ENCODE measurements at places on chromosomes 7 and 10.
A peak's percentile ranks its signal among the peaks of the same experiment; 100 is the strongest.

GRCh38 chr7:13560441-13560840, 429.0 kb downstream of the ETV1 start:
- no peak for ATAC-seq

DNA sequence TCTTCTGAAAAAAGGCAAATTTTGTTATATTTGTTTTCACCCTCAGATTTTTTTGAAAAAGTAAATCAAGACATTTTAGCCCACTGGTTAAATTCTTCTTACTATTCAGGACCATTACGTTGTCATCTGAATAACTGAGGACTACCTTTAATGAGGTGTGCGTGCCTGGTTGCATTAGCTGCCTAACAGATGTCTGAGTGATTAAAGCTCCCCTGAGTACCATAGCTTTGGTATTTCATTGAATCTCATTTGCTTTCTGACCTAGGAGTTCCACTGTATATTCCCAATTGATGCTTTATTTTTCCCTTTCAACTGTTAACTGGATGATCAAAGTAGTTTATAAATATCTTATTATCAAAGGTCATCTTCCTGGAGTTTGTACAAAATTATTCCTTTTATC, 410.0 kb upstream of the SEMA3D start:
- no peak for ATAC-seq

GRCh38 chr7:26081638-26082037, 70.4 kb upstream of the NFE2L3 start:
- ATAC-seq: no peak

- no peak for ATAC-seq
Observed at GRCh38 chr10:76012716-76013327, 581.4 kb downstream of the LRMDA start.

DNA sequence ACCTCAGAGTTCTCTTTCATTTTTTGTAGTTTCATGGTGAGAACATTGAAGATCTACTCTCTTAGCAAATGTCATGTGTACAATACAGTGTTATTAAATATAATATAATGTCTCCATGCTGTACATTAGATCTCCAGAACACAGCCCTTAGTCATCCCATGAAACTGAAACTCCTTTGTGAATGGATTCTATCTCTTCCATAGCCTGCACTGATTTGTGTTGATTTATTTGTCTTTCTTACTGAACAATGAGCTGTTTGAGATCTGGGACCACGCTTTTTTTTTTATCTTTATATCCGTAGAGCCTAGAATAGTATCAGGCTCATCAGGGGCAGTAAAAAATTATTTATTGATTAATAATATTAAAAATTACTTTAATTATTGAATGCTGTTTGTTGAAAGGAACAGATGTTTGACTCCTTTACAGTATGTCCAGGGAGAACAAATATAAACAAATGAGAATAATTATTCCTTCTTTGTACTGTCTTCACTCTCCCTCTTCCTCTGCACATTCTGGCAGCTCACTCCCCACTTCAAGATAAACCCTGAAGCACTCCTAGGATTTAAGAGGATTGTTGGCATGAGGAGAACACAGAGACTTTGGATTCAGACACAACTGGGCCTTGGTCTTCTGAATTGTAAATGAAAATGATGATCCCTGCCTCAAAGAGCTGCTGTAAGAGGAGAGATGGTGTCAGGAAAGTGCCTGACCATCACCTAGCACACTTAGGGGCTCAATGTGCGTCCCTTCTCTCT, 81.6 kb upstream of the MSRB2 start:
- ATAC-seq: no peak

- no peak for ATAC-seq
Observed at GRCh38 chr7:128906001-128906765, 4.3 kb downstream of the KCP start.

DNA sequence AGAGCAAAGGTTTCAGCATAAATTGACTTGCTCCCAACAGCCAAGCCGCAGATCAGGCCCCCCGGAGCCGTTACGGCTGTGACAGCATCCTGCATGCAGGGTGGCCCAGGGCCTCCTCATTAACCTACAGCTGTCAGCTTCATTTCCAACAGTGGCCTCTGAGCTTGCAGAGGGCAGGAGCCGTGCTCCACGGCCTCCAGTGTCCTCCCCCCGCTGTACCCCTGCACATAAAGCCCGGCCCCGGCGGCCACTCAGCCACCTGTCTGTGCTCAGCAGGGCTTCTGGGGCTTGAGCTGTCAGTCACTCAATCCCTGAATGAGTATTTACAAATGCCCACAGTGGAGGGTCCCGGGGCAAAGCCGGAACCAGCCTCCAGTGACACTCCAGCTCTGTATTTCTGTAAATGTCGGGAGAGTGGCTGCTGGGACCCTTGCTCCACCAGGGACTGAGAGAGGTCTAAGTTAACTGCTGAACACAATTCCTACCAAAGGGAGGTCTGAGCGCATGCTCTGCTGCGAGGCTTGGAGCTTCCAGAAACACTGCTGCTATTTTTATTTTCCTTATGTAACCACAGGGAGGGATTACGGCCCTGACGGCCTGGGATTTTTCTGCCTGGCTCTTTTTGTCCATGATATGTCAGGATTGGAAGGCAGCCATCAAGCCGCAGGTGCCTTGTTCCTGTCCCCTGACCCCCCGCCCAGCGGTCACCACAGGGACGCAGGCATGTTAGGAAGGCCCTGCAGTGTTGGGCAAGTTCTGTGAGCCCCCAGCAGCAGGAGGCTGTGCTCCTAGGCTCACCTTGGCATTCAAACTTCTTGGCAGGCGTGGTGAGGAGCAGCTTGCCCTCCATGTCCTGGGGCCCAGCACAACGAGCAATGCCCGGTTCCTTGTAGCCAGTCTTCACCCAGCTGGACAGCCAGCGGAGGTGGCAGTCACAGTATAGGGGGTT, 165.0 kb downstream of the SLIT1 start:
- ATAC-seq: no peak

DNA sequence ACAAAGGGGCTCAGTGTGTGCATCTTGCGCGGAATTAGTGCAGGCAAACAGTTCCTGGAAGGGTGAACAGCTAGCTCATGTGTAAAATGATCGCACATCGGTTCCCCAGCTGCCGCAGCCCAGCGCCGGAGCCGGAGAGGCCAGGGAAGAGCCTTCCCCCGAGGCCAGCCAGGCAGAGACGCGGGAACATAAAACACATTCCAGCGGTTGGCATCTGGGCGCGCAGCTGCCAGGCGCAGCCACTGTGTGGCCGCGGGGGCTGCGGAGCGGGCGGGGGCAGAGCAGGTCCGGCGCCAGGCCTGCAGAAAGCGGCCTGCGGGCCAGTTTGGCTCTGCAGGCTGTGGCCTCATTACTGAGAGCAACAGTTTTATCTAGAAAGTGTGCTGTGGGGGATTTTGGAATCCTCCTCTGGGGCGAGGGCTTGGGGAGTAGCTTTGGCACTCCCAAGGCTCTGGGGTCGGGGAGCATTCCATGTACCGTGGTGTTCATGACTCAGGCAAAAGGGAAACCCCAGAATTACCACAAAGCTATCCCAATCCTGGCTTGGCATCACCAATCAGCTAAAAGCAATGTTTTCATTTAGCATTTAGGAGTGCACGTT, 74.3 kb downstream of the SAMD9 start:
- ATAC-seq: peak; percentile 46

DNA sequence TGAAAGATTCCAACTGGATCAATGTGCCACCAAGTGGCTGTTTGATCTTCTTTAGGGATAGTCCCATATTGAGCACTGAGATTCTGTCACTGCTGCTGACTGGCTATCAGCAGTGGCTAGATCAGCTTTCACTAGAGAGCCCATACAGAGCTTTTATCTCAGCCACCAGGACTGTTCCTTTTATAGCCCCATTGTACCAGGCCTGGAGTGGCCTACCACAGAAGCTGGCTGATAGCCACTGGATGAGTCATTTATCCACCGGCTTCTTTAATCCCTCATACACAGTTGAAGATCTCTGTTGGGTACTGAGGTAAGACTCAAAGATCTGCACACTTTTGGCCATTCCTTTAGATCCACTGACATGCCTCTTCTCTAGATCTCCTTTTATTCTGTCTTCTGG, 1101.1 kb downstream of the SORCS3 start:
- no peak for ATAC-seq

DNA sequence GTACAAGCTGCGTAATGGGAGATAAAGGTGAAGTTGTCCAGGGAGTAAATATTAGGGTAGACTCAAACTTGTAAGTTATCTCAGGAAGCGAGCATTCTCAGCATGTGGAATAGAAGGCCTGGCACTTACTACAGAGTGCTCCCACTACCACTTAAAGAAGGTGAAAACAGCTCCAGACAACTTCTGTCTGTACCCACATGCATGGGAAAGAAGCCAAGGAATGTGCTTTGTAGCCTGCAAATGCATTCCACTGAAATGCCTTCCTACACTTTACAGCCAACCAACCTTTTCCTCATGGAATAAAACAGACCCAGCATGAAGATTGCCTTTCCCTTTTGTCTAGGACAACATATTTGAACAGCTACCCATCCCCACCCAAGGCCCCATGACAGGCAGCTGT, 45.4 kb upstream of the NPSR1 start:
- ATAC-seq: no peak

- no peak for ATAC-seq
Observed at GRCh38 chr10:121062115-121062514, 211.0 kb downstream of the WDR11 start.

- no peak for ATAC-seq
Observed at GRCh38 chr10:129940617-129941198, 23.4 kb downstream of the EBF3 start.

DNA sequence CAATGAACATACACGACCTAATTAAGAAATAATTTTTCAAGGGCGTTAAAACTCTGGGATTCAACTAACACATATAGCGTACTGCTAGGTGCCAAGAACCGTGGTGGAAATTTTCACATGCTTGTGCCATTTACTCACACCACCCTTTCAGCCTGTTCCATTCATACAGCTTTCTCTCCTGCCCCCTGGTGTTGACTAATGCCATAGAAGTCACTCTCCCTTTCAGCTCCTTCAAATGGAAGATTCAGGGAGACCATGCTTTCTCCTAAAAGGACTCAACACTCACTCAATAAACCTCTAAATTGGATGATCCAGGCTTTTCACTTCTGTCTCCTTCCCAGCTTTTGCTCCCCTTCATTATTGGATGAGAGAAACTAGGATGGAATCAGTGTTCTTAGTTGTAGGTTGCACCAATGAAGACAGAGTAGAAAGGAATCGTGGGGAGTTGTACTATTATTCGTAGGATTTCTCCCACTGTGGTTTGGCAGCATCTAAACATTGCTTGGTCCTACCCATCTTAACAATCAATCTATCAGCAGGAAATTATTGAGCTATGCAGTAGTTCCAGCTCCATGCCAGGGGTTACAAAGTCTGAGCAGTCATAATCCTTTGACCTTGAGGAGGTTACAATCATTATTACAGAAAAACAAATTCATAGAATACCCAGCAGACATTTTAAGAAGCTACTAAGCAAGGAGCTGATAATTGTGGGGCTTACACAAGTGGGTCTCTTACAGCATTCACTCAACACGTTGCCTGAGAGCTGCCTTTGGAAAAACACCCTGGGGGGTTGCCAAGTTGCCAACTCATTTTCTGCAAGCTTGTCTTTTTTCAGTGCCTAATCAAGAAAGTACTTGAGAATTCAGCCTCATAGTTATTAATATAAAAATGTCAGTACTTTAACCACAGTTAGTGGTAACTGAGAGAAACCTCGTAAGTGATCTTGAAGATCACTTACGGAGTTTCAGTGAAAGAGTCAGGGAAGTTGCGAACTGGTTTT, 2.8 kb upstream of the PPP1R3C start:
- peak; percentile 57 for ATAC-seq

- ATAC-seq: no peak
Observed at GRCh38 chr10:103932971-103933370, 15.0 kb upstream of the STN1 start.

- ATAC-seq: no peak
Observed at GRCh38 chr7:43351683-43352082, 231.2 kb upstream of the STK17A start.

DNA sequence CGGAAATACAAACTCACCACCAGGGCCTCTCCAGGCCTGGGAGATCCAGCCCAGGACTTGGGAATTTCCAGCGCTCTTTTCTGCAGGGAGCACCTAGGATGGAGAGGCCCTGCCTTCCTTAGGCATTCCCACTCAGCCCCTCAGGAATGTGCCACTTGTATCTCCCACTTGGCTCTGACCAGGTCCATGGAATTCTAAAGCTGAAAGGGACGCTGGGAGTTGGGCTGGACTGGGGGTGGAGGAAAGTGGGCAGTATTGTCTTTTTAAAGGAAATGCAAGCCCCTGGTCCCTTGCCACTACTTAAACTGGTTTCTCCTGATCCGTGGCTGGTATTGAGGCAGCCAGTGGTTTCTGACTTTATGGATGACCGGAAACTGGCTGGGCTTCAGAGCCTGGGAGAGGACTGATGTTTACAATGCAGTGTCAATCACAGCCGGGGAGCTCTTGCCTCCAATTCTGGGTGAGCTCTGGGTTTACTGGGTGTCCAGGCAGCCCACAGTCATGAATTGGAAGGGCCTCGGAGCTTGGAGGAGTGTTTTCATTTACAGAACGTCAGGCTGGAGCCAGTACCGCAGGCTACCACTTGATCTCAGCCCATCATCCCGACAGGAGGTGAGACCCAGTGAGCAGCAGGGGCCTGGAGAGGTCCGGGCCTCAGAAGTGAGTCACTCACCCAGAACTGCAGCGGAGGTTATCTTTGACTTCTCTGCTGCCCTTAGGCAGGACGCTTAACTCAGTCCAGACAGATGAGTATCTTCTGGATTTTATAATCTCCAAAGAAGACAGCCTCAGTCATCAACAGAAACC, 27.3 kb downstream of the AGAP3 start:
- ATAC-seq: no peak

DNA sequence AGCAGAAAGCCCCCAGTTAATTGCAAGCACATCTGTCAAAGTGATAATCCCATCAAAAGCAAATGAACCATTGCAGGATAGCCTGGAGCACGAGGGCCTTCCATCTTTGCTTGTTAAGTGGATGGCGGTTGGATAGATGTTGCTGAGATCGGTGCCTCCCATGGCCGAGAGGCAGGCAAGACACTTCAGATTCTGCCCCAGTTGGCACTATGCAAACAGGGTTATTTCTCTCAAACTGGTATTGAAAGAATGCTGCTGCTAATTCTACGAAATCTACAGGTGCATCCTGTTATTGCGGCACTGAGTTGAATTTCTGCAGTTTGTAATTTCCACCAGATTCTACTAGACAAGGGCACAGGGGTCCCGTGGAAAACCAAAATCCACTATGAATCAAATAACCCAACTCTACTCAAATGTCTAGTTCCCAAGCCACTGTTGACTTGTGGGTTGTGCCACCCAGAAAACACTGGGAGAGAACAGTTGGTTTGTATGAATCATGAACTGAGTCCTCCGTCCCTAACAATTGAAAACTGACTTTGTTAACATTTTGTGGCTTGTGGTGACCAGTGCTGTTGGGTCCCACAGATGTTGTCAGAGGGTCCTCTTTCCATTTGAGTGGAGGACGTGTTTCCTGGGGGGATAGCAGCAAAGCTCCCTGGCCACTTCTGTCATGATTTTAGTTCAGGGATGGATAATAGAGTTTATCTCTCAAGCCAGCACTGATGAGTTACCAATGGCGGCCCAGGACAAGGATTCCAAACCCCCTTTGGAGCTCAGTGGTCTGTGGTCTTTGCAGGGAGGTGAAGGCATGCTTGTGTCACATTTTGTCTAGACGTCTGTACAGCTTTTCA, 7.1 kb upstream of the IL2RA start:
- peak; percentile 13 for ATAC-seq

All from esophagus mucosa (tissue), 1 donor.